Spinal cord (tissue), 10 donors: ENCODE measurements at places on chromosomes 4 and X. TPM values are rescaled to one million over a fixed set of nuclear protein-coding genes. Genes with fewer than 3 reads are reported as not detected.

The PLAC8 gene
- 1.1 TPM for total RNA-seq

The PAGE1 gene
- not detected for total RNA-seq

The TMEM35A gene
- total RNA-seq, result 80.1 TPM

The PQBP1 gene
- total RNA-seq, result 67.9 TPM

The ATP1B4 gene
- 0.11 TPM for total RNA-seq

The DOK7 gene
- total RNA-seq, result 2.6 TPM
